ENCODE measurements at places on chromosomes 3 and 15. TPM values are rescaled to one million over a fixed set of nuclear protein-coding genes. Genes with fewer than 3 reads are reported as not detected.

ROPN1 gene
- not detected for total RNA-seq

DNA sequence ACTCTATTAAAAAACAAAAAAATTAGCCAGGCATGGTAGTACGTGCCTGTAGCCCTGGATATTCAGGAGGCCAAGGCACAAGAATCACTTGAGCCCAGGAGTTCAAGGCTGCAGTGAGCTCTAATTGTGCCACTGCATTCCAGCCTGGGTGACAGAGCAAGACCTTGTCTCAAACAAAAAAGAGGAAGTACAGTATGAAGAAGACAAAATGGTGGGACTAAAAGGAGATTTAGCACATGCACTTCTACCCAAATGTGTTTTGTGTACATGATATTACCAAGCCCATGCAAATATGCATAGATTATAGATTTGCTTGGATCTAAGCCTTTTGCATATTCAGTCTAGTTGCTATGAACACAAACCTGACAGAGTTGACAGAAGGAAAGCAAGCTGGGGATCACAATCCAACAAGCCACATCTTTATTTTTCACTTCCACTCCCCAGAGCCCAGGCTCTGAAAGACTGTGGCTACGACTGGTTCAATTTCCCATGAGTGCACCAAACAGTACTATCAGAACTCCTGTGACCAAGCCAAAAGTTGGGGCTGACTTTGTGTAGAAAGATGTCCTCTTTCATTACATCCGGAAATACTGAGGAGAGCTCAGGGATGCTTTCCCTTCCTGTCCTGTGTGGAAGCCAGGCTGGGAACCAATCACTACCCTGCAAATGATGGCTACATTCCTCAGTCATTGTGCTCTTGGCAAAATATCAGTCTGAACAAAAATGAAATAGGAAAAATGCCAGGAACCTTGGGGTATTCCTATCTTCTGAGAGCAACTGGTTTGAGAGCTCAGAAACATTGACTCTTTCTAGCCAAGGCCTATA lies 49.4 kb downstream of the TGM4 start:
- no peak for DNase-seq

- DNase-seq: no peak
Measured at GRCh38 chr3:98954242-98954641, 52.7 kb upstream of the DCBLD2 start.

DNA sequence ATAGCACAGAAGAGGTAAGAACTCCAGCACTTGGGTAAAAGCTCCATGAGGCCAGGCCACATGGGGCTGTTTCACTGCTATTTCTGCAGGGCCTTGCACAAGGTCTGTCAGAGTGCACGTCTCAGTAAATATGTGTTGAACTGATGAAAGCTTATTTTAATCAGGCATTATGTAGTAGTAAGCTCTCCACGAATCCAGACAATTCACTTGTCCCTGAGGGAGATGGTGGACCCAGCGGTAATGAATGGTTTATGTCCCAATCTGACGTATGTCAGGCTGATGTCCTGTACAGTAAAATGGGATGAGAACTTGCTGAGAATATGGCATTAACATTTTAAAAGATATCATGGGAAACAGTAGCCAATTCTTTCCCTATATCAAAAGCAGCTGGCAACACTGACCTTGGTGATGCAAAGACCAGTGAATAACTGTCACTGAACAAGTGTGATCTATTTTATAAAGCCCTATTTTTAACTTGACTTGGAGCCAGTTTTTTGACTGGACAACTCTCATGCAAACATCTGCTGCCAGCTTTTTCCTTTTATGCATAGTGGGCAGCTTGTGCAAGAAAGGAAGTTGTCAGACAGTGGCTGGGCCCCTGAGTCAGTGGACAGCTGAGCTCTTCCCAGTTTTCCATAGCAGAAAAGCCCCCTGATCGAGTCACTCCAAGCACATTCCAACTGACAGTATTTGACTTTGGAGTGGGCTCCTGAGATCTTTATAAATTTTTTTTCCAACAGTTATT lies 519.8 kb upstream of the MDFIC2 start:
- no peak for DNase-seq

SLC25A20 gene
- total RNA-seq: 11.1 TPM

MEIS2 gene
- 38.4 TPM for total RNA-seq

ALG1L2 gene
- total RNA-seq: 3.3 TPM

- no peak for DNase-seq
Measured at GRCh38 chr3:189365609-189366564, 194.1 kb downstream of the TPRG1 start.

DNA sequence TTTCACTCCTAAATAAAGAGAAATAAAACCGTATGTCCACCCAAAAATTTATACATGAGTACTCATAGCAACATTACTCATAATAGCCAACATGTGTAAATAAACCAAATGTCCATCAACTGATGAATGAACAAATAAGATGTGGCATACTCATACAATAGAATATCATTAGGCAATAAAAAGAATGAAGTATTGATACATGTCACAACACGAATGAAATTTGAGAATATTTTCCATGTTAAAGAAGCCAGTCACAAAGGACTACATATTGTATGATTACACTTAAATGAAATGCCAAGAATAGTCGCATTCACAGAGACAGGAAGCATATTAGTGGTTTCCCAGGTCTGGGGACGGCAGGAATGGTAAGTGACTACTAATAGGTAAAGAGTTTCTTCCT lies 869.2 kb downstream of the IGSF11 start:
- no peak for DNase-seq

DNA sequence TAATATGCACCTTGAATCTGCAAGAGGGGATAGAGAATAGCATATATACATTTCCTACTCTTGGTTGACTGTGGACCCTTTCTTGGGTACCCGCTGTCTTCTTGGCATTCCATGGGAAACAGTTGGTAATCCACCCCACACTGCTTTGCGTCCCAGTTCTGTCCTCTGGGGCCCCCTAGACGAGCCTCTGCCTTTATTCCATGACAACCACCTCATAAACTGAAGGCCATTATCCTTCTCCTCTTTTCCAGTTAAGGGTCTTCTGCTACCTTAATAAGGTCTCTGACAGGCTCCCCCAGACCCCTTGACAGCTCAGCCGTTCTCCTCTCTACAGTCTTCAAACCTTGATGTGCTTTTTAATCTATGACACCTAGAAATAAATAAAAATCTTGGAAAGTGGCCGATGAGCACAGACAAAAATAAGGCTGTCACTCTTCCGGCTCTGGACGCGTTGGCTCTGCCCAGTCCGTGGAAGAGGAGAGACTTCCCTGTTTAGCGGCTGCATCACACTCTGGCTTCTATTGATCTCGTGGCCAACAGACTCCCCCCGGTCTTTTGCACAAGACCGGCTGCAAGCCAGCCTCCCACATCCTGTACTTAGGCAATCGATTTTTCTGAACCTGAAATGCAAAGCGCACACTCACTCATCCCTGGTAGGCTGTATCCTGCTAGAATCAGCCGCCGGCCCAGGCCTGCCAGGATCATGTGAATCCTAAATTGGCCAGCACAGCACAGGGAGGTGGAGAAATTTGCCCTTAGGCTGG lies 251.0 kb upstream of the TLE3 start:
- DNase-seq: no peak

DNA sequence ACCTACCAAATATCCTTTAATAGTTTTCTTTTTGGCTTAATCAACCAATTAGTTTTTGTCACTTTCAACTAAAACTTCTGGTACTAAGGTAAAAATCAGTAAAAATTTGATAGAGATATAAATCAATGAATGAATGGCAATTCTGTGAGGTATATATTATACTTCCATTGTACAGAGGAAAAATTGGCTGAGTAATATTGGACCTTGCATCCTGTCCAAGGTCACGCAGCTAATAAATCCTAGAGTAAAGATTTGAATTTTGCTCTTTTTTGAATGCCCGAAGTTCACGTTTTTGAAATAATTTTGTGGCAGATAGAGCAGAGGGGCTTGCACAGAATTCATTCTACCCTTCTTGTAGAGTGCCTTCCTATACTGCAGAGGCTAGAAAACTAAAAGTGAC lies 81.1 kb upstream of the ZNF280D start:
- DNase-seq: no peak

ISLR gene
- 18.7 TPM for total RNA-seq

All from dorsolateral prefrontal cortex (tissue), 122 donors.